ENCODE measurements at places on chromosomes 13 and 19.

DNA sequence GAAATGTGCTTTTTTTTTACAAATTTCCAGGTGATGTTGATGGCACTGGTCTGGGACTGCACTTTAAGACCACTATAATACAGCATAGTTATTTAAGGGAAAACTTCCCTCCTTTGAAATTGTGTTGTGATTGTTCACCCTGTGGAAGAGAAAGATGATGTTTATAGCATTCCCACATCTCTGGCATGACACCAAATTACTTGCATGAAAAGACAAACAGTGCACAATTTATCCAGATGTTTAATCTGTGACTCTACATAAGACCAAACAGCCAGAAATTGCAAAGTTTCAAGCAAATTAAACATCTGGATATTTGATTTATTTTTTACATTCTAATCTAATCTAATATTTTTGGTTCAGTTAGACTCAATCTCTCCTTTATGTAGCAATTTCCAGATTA is 51.6 kb downstream of the UFM1 start:
- no peak for DNase-seq

DNA sequence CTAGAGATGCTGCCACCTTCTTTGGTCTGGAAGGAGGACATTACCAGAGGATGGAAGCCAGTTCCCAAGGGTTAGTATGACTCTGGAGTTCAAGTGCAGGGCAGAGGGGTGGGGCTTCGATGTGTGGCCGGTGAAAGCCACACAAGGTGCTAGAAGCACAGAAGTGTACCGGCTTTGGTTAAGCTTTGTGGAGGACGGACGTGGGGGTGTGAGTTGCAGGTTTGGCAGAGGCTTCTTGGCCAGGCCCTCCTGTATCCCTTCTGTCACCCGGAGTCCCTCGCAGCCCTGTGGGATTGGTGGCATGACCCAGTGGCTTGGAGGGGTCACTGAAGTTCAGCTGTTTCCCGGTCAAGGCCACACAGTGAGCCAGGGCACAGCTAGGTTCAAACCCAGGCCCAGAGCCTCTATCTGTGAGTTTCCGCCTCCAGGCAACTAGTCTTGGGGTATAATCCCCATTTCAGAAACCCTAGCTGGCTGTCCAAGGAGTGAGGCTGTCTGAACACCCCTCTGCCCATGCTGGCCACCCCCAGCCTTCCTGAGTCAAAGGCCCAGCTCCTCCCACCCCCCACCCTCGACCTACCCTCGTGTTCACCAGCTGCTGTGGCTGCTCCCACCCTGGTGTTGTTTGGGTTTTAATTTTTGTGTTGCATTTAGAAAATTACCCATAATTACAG is 4.6 kb upstream of the SSBP4 start:
- DNase-seq: no peak

DNA sequence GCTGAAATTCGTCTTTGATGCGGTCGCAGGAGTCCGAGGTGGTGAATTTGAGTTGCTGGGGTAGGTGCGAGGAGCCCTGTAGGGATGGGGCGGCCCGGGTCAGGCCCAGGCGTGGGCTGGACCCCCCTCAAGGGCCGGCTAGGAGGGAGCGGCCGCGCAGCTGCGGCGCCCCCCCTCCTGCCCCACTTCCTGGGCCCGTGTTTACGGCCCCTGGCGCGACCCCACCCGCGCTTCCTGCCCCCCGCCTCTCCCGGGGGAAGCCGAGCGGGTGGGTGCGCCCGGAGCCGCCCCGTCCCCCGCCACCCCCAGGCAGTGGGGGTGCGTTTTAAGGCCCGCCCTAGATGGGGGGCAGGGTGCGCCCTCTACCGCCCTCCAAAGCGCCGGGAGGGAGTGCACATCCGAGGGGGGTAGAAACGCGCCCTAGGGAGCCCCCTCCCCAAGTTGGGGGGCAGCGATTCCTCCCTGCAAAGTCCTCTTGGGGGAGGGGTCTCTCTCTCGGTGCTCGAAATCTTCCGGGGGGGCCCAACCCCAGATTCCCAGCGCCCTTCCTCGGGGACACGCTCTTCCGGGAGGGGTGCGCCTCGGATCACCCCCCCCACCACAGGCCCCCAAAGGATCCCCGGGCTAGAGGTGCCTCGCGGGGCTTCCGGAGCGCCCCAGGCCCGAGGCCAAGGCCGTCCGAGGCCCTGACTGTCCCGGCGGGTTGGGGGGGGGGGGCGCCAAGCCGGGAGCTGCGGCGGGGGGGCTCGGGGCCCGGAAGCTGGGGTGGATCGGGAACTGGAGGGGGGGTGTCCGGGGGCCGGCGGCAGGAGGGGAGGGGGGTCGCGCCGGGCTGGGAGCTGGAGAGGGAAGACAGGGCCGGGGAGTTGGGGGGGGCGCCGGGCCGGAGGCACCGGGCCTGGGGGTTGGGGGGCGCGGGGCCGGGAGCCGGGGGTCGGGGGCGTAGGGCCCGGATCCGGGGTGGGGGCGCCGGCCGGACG is 823 bp downstream of the TLE5 start:
- peak; percentile 50 for DNase-seq

GRCh38 chr19:2338751-2339643 is 10.5 kb downstream of the SPPL2B start:
- no peak for DNase-seq

GRCh38 chr13:35714588-35715377 is 238.3 kb upstream of the MAB21L1 start:
- no peak for DNase-seq

GRCh38 chr19:15583346-15583745 is 31.7 kb upstream of the CYP4F8 start:
- DNase-seq: no peak

GRCh38 chr19:36950335-36951119 is 34.4 kb downstream of the ZNF568 start:
- DNase-seq: no peak

GRCh38 chr19:17164639-17165038 is 50.5 kb upstream of the USE1 start:
- no peak for DNase-seq

- no peak for DNase-seq
These were observed 25.8 kb downstream of the PIAS4 start for GRCh38 chr19:4033028-4033956.

DNA sequence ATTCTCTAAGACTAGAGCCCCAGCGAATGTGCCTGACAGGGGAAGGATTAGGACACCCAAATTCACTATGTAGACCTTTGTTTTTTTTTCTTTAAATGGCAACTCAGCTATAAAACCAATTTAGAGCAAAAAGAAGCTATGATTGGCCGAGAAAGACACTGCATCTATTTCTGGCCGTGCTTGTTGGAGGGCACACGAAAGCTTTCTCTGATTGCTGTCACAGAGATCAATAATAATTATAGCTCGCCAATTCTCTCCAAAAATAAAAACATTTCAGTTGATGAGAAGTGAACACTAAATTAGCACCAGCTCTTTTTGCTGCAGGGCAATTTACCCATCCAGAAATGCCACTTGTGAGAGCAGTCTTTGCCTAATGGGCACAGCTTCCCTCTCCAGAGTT is 31.2 kb downstream of the CBY2 start:
- DNase-seq: no peak

- no peak for DNase-seq
These were observed 4.8 kb downstream of the RUBCNL start for GRCh38 chr13:46382224-46382623.

GRCh38 chr19:1471515-1472160 is 7.4 kb downstream of the C19orf25 start:
- no peak for DNase-seq

GRCh38 chr19:35931874-35932202 is 4.3 kb upstream of the LRFN3 start:
- no peak for DNase-seq

DNA sequence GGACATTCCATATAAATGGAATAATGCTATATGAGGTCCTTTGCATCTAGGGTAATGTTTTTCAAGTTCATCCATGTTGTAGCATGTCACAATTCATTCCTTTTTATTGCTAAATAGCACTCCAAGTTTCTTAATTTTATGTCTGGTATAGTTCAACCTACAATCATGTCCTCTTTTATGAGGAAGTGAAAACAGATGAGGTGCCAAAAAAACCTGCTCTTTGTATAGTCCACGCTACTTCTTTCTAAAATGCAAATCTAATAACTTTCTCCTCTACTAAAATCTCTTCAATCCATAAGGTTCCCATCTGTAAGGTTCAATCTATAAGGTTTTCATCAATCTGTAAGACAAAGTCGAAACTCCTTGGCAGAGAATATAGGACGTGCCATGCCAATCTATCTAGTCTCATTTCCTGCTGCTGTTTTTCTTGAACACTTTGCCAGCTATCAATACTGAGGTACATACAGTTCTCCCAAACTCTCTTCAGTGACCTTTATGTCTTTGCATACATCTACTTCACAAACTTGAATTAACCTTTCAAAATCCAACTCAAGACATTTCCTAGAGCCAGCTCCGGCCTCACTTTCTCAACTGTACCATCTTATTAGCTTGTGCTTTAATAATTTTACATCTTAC is 33.7 kb downstream of the INTS6 start:
- no peak for DNase-seq

DNA sequence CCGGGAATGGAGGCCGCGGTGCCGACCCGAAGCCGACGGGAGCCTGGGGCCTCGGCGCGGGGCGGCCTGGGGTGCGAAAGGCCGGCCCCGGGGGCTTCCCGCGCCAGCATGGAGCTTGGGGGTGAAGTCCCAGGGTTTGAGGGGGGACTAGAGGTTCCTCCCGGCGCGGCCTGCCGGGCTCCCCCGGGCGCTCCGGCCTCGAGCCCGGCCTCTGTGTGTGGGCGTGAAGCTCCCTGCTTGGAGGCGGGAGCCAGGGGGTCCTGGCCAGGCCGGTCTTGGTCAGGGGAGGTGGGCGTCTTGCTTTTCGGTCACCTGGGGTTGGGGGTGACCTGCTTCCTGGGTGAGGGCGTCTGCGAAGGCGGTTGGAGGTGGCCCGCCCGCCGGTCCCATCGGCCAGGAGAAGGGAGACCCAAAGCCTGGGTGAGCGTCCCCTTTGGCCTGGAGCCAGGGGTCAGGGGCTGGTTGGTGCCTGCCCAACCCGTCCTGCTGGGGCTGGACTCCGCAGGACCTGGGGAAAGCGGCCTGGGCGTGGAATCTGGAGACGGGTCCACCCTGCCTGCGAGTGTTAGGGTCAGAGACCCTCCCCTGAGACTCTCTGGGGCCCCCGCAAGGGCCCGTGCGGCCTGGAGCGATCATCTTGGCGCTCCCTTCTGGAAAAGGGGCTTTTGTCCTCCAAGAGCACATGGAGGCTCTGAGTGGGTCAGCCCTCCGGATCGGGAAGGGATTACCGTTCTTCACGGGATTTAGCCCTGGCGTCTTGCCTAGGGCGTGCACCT is 535 bp downstream of the BSG start:
- no peak for DNase-seq

- DNase-seq: no peak
These were observed 163.3 kb downstream of the KDM4B start for GRCh38 chr19:5132206-5132560.

DNA sequence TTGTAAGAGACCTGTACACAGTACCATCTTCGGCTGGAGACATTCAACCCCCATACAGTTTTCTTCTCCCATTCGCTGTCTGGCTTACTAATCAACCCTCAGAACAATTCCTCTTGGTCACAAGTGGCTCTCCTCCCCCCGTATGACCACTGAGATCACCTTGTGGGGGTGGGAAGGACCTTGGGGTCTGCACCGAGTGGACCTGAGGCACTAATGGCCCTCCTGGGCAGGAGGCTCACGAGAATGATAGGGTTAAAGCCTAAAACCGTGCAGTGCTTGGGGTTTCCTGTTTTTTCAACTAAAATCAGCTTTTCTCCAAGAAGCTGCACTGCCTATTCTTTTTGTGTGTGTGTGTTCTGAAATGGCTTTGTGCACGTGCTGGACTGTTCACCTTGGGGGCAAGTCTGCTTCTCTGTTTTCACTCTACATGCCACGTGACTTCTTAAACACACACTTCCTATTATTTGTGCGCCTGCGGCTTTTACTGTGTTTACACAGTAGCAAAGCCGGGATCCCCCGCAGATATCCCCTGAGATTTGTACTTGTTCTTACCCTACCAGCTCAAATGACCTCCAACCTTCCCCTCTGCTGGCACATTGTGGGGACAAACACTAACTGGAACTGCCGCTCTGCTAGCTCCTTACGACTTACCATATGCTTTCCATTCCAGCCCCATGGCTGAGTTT is 12.3 kb downstream of the RBM26 start:
- DNase-seq: no peak

DNA sequence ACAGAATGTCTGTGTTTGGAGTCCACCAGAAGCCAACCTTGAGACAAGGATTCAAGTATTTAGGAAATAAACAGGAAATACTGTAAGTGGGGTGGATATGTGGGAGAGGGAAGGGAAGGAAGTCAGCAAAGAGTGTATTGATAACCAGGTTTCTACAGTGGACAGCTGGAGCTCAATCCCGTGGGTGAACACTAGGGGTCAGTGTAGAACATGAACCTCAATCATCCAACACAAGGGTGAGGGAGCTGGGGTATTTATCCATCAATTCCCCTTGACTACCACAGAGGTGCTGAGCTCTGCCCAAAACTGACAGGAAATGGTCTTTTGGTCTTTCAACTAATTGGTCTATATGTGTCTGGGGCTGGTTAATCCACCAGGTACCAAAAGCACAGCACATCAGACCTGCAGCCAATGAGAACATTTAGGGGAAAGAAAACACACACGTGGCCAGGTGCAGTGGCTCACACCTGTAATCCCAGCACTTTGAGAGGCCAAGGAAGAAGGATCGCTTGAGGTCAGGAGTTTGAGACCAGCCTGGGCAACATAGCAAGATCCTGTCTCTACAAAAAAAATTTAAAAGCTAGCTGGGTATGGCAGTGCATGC is 5.6 kb upstream of the SYDE1 start:
- peak; percentile 21 for DNase-seq

DNA sequence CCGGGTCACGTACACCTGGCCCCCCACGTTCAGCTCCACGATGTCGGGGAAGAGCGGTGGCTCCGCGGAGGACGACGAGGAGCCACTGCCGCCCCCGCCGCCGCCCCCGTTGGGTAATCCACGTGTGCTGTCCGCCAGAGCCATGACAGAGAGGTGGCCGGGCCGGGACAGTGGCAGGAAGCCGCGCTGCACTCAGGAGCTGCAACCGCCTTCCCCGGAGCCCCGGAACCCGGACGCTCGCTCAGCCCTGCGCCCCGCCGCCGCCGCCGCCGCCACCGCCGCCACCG is 257 bp downstream of the KCTD12 start:
- DNase-seq: no peak

- no peak for DNase-seq
These were observed 9.5 kb downstream of the SBK2 start for GRCh38 chr19:55527197-55528029.
